ENCODE measurements at places on chromosomes 1 and 21.

DNA sequence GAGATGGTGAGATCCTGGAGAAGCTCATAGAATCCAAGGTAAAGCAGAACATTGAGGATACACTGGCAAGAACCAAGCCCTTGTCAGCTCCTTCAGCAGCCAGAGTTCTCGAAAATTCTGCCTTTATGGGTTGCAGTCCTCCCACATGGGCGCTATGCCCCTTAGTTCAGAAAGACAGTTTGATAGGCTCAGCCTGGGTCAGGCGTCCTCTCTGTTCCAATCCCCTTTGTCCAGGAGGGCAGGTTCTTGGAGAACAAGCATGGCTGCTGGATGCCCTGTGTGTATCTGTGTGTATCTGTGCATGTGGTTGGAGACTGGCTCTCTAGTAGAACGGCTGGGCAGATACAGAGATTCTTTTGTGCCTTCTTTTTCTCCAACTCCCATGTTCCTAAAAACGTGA is 8.0 kb upstream of the NBL1 start:
- DNase-seq, result no peak

- DNase-seq, result no peak
Observed at GRCh38 chr1:200265104-200265503, 144.7 kb downstream of the ZNF281 start.

DNA sequence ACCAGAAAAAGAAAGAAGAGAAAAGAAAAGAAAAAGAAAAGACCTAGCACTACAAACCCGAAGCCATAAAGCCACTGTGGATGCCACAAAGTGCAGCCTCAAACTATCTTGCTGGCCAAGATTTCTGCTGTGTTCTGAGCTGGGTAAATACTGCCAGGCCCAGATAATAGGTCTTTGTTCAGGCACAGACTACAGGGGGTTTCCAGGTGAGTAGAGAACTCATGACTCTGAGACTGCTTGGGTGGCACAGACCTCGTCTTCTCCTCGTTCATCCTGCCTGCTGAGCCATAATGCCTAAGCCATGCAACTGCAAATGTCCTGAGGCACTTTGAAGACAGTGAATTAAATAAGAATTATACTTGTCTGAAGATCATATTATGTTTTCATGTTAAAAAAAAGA is 651.8 kb downstream of the LMO4 start:
- DNase-seq, result no peak

- DNase-seq, result peak; percentile 96
Observed at GRCh38 chr1:85465099-85465785, at the start of gene DDAH1. DDAH1 (minus strand) TSS chr1:85465159; CDS start chr1:85465045, 114 bp downstream.

- DNase-seq, result peak; percentile 55
Observed at GRCh38 chr1:20732588-20733359, at the start of gene SH2D5. SH2D5 (minus strand) TSS chr1:20732703; CDS start chr1:20728044, 4,659 bp downstream.

- no peak for DNase-seq
Observed at GRCh38 chr1:218347336-218347722, 2.2 kb downstream of the TGFB2 start.

- DNase-seq, result no peak
Observed at GRCh38 chr21:37184784-37185593, 82.1 kb downstream of the VPS26C start.

DNA sequence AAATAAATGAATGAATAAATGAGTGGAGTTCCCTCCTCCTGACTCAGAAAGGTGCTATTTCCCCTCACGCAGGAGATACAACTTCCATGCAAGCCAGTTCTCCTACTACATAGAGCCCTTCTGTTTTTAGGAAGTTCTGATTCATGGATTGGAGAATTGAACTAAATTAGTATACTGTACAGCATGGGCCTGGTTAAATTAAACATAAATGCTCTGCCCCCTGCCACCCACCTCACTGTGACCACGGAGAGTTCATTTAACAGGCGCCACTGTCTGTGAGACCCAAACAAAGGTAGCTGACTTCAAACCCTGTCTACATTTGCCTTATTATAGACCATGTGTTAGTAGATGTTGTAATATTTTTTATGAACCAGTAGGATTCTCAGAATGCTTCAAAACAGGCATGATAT is 9.1 kb upstream of the IRF2BP2 start:
- no peak for DNase-seq

Measured in NCI-H510A (cell line).